ENCODE measurements at places on chromosomes 1 and 21.

- DNase-seq: no peak
Measured at GRCh38 chr1:43666608-43667007, 16.7 kb downstream of the KDM4A start.

DNA sequence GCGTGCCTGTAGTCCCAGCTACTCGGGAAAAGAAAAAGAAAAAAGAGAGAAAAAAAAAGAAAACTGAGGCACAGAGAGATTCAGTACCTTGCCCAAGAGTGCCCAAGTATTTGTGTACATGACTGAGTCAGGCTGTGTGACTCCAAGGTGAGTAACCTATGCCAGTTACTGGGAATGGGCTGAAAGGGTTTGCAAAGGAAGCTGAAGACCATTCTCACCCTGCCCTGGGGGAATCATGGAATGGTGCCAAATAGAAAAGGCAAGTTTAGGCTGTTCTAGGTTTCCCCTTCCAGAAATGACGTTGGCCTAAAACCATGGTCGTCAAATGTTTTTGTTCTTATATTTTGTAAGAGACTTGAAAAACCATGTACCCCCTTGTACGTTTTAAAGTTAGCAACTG is 37.9 kb upstream of the LRIG2 start:
- no peak for DNase-seq

DNA sequence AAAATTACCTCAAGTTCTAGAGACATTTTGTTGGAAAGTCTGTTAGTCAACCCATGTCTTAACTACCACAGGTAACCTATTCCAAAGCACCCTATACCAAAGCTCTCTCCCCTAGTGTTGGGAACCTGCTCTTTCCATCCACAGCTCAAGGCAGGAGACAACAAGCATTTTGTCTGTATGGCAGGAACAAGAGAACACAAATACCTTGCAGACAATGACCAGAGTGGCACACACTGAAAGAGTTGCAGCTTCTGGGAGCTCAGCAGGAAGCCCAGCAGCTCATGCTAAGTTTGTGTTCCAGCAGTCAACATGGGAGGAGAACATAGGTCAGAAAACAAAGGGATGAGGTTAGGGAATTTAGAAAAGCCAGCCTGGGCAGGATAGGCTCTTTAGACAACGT is 300.8 kb downstream of the HHIPL2 start:
- DNase-seq: no peak

DNA sequence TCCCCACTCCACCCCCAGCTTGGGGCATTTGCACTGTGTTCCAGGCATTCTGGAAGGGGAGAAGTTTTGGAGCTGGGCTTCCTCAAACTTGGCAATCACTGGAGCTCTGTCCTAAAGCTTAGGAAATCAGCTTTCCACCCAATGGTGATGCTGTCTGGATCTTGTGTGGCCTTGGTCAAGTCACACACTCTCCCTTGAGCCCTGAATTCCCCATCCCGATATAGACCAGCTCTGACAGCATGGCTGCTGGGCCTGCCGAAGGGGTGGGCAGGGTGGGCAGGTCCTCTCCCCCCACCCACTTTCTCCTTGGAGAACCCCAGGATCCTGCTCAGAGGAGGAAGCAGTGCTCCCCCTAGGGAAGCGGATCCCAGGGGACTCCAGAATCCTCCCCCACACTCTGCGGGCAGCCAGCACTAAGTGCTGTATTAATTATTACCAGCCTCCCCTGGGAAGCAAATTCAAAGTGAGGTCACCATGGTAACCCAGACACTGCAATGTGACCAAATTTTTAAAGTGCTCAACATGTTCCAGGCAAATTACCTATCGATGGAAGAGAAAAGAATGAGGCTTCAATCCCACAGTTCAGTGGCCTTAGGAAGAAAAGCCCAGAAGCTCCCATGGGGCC is 21.3 kb upstream of the LDLRAP1 start:
- no peak for DNase-seq

- DNase-seq: no peak
Measured at GRCh38 chr1:222339376-222339947, 208.4 kb downstream of the HHIPL2 start.

DNA sequence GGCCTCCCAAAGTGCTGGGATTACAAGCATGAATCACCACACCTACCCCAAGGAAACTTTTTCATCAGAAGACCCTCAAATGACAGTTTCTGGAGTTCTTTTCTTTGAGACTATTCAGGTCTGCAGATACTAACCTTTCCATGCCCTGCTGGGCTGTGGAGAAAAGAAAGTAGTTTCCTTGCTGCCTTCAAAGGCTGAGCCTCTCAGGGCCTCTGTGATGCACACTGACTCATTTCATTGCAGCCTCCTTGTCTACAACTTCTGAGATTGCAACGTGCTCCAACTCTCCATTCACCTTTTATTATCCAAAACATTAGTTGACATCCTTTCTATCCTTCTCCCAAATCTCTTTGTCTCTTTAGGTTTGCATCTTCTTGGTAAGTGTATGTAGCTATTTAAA is 8.8 kb upstream of the SAMSN1 start:
- no peak for DNase-seq

DNA sequence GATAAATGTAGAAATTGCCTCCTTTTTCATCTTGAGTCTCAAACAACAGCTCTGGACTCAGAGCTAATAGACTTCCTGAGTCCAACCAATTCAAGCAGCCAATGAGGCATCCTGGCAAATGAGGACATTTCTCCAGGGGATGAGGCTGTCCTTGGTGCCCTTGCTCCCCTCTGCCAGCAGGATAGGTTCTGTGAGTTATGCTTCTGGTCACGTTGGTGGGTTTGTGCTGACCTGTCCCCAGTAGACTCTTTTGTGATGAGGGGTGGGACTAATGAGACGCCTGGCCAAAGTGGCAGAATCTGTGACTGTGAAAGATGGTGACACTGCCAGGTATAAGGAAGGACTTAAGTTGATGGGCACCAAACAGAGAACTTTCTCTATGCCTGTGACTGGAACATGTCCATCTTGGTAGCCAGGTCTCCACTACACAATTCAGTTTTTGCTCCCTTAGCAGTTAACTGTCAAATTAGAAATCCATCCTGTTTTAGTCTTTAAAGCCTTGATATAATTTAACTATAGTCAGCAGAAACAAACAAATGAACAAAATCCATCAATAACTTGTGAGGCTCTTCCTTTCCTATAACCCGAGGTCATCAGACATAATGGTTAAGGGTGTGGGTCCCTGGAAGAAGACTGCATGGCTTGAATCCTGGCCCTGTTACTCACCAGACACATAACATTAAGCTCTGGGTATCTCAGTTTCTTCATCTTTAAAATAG is 35.7 kb upstream of the THEM4 start:
- DNase-seq: no peak

DNA sequence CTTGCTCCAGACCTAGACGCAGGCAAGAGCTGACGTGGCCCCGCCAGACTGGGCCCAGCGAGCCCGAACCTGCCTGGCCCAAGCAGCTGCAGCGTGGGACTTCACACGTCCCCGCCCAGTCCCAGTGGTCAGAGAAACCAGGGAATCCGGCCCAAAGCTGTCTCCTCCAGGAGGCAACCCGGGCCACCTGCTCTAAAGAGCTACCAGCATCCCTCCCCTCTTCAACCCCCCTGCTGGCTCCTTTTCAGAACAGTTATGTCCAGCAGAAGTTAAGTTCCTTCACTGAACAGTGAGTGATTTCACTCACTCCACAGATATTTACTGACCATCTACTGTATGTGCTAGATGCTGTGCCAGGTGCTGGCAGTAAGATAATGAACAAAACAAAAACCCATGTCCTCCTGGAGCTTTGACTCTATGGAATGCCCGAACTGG is 2.1 kb upstream of the EFNA1 start:
- DNase-seq: no peak

DNA sequence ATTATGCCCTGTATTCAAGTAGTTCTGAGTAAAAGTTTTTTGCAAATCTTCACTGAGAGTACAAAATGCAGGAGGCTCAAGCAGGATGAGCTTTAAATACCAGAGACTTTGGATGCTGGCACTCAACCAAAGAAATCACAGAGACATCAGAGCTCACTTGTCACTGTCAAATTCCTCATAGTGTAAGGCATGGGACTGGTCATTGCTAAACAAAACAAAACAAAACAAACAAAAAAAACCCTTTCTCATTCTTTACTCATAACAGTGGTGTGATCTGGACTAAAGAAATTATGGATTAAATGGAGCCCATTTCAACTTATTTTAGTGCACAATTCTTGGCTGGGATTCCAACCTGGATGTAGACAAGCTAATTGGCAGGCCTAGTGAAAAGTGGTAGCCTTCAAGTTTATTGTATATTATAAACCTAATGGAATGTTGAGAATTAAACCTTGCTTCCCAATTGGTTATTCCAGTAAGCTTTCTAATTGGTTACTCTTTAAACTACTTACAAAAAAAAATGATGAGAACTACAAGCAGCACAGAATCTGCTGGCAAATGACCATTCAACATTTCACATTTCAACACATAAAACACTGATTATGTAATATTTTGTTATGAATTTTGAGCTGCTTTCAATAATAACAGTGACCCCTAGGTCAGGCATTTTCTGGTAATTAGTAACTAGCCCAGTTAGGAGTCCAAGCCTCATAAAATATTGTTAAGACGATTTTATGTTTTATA is 30.6 kb upstream of the NEK7 start:
- no peak for DNase-seq

DNA sequence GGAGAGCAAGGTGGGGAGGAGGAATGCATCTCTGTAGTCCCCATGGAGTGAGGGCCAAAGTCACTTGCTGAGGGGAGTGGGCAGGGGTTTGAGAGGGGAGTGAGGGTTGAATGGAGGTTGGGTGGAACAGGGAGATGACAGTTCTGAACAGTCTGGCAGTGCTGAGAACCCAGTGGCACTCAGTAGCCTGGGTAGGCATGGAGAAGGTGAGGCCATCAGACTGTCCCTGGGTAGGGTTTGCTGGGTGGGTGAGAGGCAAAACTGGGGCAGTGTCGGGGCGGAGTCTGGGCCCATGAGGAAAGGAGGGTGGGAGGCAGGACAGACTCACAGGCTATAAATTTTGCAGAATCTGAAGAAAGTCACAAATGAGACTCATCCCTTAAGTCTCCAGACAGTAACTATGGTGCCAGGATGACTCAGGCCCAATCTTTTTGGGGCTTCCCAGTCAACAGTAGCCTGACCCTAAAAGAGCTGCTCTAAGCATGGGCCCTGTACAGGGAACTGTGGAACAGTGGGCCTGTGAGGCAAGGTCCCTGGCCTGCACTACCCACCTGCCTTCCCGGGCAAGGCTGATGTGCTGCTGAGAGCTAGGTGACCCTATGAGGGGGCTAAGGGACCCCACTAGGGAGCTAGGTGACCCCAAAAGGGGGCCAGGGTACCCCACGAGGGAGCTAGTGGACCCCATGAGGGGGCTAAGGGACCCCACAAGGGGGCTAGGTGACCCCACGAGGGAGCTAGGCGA is 51.0 kb upstream of the DMRTB1 start:
- DNase-seq: no peak

GRCh38 chr1:75908717-75909152 is 23.5 kb downstream of the ASB17 start:
- DNase-seq: no peak

- no peak for DNase-seq
Measured at GRCh38 chr21:33569991-33570390, 18.5 kb downstream of the DONSON start.

GRCh38 chr1:42524330-42524729 is 61.2 kb downstream of the CCDC30 start:
- DNase-seq: no peak

DNA sequence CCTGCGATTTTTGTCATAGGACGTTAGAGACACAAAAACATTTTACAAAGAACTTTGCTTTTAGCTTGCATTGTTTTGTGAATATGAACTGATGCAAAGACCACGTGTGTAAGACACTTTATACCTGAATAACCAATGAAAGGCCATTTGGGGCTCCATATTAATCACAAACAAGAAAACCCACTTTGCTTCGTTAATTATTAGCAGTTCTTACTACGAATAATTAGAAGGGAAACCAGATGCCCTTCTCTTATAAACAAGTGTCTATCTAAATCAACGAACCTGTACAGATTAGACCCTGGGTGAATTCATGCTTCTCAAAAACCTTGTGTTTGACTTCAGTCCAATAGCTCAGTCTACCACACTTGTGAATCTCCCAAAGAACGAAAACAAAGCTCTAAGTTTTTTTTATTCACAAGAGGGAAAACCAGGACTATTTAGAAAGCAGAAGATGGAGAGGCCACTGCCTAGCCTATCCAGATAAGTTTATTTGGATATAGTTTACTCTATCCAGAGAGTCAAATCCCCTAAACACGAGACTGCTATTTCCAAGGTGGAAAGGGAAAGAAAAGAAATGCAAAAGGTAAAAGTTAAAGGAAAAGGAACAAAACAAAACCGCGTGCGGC is 897 bp downstream of the CYYR1 start:
- no peak for DNase-seq

Data from NCI-H2029 treated with DMSO at 0.1 percent for 48 hours (cell line).